ENCODE measurements at places on chromosomes 6 and 20.

- DNase-seq: no peak
These were observed 44.7 kb downstream of the SOBP start for GRCh38 chr6:107534571-107535141.

GRCh38 chr6:30548375-30548774 lies 7.9 kb downstream of the GNL1 start:
- no peak for DNase-seq

DNA sequence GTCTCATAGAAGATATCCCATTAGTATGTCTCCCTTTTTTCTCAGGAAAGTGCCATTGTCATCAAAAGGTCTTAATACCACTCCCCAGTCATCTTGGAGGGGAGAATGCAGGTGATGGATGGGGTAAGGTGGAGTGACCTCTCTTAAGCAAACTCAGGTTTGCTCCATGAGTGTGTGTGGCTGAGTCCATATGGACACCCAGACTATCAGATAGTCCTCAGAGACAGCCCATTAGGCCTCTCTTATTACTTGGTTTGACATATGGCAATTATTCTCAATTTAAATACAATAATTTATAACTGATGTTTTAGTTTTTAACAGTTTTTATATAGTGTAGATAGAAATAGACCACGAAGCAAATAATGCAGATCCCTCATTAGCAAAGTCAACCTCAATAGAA lies 23.2 kb downstream of the LAMA4 start:
- DNase-seq: no peak

GRCh38 chr6:156413154-156413553 lies 364.0 kb upstream of the ARID1B start:
- DNase-seq: no peak

DNA sequence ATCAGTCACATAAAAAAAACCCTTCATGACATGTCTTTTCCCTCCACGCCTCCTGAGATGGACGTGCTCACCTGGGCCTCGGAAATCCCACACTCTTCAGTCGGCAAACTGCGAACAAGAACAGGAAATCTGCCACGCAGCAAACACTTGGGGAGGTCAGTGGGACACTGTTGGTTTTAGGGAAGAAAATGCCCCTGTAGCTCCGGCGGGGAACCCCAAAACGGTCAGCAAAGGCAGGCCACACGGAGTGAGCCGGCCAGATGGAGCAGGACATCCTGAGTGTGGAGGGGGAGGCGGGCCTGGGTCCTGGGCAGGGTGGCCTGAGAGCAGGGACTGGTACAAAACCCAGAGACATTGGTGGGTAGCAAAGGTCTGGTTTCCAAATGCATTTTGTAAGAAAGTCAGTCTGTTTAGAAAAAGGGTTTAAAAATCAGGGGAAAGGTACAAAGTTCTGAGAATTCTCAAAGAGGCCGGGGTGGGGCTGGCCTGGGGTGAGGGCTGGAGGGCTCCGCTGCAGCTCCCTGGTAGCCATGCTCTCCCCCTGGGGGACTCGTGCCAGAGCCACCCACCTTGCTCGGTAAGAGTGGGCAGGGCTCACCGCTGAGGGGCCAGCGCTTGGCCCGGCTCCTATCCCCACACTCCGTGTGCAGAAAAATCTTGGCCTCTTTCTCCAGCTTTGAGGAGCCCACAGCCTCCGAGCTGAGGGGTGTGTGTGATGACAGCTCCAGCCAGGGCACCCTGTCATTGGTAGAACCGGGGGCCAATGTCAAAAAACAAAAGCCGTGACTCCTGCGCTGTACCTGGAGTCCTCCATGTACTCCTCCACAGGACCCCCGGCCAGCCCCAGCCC lies 5.2 kb downstream of the SLC2A4RG start:
- no peak for DNase-seq

- DNase-seq: no peak
These were observed 454.1 kb upstream of the NOX3 start for GRCh38 chr6:155909710-155910109.

- DNase-seq: no peak
These were observed 1.9 kb downstream of the KATNA1 start for GRCh38 chr6:149646599-149646998.

- no peak for DNase-seq
These were observed 897.4 kb upstream of the CITED2 start for GRCh38 chr6:140271759-140272377.

GRCh38 chr6:170067181-170067641 lies 223.7 kb downstream of the DLL1 start:
- no peak for DNase-seq

DNA sequence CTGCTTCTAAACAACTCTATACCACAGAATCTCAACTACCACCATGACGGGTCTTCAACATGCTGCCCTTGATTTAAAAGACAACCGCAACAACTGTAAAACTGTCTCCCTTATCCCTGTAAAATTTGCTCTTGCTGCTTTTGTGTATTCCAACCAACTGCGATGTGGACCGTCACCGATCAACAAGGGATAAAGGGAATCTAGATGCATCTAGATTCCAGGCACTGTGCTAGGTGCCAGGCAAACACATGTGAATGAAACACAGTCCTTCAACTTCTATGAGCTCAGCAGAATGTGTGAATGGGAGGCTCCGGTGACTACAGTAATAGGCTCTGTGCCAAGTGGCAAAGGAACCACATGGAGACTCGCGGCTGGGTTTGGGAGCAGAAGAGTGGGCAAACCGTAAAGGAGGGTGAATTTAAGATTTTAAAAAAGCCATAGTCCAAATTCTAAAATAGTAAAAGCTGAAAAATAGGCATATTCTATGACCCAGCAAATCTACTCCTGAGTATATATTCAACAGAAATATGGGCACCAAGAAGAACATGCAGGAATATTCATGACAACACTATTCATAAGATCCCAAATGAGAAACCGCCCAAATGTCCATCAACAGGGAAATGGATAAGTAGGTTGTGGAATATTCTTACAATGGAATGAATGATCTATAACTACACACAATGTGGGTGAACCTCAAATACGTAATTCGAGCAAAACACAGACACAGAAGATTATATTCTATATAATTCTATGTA lies 3.7 kb upstream of the PRND start:
- DNase-seq: no peak

GRCh38 chr6:16698997-16699868 lies 62.0 kb downstream of the ATXN1 start:
- DNase-seq: no peak

GRCh38 chr6:160239929-160240690 lies 18.5 kb downstream of the SLC22A2 start:
- no peak for DNase-seq

GRCh38 chr6:105805501-105806023 lies 280.6 kb upstream of the PRDM1 start:
- no peak for DNase-seq

DNA sequence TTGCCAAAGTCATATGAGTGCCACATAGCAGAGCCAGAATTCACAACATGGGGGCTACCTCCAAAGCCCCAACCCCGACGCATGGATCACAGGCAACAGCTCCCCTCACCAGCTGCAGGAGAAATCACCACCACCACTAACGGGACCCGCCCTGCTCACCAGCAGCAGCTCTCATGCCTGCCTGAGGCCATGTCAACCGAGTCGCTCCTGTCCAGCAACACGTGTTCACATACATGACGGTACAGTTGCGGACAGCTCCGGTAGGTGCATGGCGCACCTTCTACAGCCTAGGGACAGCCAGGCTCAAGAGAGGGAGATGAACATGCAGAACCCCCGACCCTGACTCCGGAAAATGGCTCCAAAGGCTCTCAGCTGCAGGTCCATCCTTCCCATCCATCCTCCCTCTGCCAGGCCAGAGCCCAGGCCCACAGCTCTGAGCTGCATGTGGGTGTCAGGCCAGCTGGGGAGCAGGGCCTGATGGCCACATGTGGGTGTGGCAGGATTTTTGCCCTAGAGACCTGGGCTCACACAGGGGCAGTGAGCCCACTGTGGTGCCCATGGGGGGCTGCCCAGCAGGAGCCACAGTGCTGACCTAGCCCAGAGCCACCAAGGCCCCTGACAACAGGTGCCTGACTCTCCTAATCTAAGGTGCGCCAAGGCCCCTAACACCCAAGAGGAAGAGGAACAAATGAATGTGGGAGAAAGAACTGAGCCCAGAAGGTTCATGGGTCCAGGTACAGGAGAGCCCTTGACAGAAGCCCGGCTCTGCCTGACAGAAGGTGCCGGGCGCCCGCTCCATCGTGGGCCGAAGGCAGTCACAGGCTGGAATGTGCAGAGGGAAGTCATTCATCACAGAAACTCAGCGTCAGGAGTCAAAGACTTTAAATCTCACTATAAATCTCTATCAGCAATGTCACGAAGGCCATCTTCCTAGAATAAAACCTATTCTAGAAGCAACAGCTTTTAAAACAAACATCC lies 10.5 kb downstream of the RPS6KA2 start:
- peak; percentile 45 for DNase-seq

DNA sequence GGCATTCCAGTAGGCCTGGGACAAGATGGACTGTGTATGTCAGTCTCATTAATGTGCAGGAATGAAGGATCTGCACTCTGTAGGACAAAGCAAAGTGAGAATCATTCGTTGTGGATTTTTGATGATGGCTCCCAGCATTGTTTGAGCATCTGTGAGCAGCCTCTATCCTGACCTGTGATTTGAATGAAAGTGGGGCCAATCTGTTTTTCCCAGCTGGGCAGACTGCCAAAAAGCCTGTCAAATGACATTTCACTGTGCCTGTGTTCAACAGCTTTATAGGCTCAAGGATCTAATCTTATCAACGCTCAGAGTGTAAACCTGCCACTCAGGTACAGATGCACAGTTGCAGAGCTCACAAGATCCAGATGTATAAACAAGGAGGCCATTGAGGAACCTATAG lies 86.7 kb upstream of the SYNDIG1 start:
- no peak for DNase-seq

- no peak for DNase-seq
These were observed 3.1 kb upstream of the CABLES2 start for GRCh38 chr20:62409931-62410745.

GRCh38 chr6:51719297-51719696 lies 368.1 kb downstream of the PKHD1 start:
- DNase-seq: no peak

GRCh38 chr6:135008941-135009290 lies 45.7 kb downstream of the HBS1L start:
- no peak for DNase-seq

DNA sequence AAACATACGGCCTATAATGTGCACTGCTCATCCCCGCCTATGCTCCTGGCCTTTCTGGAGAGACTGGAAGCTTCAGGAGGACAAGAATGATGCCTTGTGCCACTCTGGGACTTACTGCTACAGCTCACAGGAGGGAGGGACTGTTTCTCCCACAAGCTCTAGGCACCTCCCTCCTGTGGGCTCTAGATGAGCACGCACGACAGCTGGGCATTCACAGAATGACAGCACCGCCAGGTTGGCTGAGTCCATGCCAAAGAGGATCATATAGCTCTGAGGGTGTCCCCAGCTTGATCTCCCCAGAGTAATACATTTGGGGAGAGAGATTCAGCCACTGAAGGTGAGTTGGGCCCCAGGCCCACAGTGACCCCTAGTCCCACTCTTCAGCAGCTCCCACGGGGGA lies 10.1 kb upstream of the PGC start:
- no peak for DNase-seq

- no peak for DNase-seq
These were observed 30.0 kb downstream of the TFEB start for GRCh38 chr6:41705311-41705995.

- DNase-seq: no peak
These were observed 106.5 kb downstream of the LY86 start for GRCh38 chr6:6694825-6695624.

GRCh38 chr20:38806855-38807655 lies 1.6 kb downstream of the PPP1R16B start:
- peak; percentile 74 for DNase-seq

DNA sequence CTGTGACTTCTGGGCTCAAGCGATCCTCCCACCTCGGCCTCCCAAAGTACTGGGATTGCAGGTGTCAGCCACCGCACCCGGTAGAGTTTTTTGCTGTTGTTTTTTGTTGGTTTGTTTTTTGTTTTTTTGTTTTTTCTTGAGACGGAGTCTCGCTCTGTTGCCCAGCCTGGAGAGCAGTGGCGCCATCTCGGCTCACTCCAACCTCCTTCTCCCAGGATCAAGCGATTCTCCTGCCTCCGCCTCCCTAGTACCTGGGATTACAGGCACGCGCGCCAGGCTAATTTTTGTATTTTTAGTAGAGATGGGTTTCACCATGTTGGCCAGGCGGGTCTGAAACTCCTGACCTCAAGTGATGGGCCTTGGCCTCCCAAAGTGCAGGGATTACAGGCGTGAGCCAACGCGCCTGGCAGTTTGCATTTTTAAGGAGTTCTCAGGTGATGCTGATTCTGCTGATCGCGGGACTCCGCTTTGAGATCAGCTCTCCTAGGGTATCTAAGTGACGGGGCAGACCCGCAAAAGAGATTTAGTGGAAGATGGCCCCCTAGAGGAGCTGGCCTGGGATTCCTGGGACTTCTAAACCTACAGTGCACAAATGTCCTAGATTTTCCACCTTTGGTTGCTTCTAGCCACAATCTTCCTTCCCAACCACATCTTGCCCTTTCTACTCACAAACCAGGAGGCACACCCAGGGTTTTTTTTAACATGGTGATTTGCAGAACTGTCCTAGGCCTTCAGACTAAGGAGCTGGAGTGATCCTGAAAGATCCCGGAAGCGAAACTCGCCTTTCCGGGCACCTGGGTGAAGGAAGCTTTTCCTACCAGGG lies 45.2 kb downstream of the DPPA5 start:
- no peak for DNase-seq

GRCh38 chr6:151822252-151823111 lies 15.0 kb downstream of the ESR1 start:
- DNase-seq: no peak

DNA sequence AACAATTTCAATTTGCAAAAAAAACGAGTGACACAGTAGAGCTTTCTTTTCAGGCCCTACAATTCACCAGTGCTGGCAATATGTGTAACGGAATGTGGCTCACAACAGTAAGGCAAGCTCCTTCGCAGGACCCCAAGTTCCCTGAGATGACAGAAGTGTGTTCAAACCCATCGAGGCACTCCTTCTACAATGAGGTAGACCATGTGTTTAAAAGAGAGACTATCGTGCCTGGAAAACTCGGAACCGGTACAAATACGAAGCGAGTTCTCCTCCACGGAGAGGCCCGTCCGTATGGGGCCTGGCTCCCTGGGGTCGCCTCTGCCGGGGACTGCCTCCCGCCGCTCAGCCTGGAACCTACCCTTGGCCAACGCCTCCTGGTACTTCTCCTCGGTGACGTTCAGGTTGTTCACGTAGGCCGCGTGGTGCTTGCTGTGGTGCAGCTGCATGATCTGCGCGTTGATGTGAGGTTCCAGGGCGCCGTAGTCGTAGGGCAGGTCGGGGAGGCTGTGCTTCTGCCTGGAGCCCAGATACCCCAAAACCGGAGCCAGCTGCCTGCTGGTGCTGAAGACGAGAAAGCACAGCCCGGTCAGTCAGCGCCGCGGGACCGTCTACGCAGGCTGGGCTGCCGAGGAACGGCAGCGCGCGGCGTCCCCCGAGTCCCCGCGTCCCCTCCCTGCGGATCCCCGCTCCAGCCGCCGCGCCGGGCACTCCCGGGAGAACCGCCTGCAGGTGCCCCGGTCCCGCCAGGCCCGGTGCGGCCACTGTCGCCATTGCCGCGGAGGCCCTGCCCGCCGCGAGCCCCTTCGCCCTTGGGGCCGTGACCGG lies 526 bp downstream of the SOD2 start:
- DNase-seq: peak; percentile 82

GRCh38 chr6:29728173-29728874 lies 5.1 kb downstream of the HLA-F start:
- DNase-seq: peak; percentile 59

- DNase-seq: no peak
These were observed 97.6 kb downstream of the SLC22A23 start for GRCh38 chr6:3359101-3359752.

GRCh38 chr6:19465256-19465655 lies 371.9 kb upstream of the ID4 start:
- no peak for DNase-seq

- DNase-seq: peak; percentile 56
These were observed 35.0 kb downstream of the FOXF2 start for GRCh38 chr6:1424306-1424927.

All from activated CD8-positive, alpha-beta memory T cell treated with anti-CD3 and anti-CD28 coated beads for 24 hours (primary cell).